ENCODE measurements at places on chromosomes 16 and 17.

DNA sequence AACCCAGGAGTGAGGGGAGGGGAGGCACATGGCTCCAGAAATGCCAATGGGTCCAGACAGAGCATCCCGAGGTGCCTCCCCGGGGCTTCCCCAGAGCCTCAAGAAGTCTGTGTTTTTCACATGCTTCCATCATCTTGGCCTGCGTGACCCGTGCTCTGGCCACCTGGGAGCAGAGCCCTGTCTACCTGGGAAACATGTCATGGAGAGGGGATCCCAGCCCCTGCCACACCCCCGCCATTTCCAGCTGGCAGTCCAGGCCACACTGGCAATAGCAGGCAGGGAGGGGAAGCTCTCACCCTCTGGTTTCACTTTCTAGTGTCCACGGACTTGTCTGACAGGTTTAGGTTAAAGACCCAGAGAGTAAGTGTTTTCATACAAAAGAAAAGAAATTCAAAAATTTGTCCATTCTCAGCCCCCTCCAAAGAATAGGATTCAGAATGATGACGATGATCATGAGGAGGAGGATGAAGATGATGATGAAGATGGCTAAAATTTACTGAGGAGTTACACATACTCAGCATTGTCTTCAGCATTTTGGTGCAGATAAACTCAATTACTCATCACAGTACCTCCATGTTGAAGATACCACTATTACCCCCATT, 9.0 kb downstream of the SMIM5 start:
- no peak for DNase-seq

DNA sequence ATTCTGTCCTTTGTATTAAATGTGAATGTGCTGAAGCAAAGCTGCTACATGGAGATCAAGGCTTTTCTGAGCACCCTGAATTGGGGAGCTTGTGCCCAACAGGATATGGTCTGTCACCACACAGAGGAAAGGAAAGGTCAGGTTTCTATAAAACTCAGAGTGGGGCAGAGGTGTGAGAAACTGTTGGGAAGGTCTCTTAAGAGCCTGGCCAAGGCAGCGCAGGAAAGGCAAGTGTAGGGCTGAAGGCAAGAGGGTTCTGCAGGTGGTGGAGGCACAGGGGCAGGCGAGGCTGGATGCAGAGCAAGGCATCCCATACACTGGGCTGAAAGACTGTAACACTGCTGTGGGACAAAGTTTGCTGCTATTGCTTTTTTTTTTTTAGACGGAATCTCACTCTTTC, 8.1 kb downstream of the COX6A2 start:
- DNase-seq = no peak

DNA sequence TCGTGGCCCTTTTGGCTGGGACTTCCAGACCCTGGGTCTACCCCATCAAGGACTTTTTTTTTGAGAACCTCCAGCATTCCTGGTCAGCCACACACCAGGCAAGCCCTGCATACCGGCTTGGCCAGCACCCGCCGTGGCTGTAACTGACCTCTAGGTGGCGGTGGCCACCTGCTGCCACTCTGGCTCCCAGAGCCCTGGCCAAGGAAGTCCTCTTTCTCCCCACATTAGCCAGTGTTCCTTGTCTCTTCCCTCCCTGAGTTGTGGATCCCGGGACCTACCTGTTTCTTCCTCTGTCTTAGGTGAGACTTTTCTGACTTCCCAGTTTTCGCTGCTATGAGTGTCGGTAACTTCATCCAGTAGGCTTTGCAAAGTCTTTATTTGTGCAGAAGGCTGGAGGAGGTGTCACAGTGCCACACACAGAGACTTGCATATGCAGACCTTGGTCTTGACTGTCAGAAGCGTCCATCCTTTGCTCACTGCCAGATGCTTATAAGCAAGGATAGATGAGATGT, 348.3 kb downstream of the CPPED1 start:
- DNase-seq = peak; percentile 76

DNA sequence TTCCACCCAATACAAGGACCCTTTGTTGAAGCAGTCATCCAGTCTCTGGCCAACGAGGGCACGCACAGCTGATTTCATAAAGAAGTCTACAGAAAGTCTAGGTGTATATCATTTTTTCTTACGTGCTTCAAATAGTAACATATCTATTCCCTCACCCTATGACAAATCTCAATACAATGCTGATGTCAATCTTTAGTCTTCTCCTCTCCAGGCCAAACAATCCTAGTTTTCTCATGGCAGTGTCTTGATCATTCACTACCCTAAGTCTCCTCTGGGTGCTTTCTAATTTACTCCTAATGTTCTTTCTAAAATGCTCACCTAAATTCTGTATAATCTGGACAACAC, 92.6 kb downstream of the CACNG1 start:
- no peak for DNase-seq

- no peak for DNase-seq
These were observed 16.4 kb downstream of the CDK5RAP3 start for GRCh38 chr17:47987240-47987835.

DNA sequence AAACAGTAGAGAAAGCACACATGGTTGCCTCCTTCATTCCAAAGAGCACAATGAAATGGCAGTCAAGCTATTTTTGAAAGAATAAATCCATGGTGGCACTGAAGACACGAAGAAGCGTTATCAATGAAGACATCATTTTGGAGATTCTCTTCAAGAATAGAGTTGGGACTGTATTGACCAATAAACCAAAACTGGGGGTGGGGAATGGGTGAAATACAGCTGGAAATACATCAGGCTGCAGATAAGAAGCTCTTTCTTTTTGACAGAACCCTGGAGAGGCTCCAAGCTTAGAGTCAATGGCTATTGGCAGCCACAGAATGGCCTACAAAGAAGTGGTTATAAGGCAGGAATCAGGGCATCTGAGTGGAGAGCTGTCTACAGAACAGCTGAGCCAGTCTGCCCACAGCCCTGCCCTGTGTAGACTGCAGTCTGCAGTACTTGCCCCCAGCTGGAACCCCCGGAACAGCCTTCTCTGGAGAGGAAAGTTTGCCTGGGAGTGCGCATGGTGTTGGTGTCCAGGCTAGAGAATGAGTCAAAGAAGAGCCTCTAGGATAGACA, 100.4 kb downstream of the STX8 start:
- peak; percentile 11 for DNase-seq

DNA sequence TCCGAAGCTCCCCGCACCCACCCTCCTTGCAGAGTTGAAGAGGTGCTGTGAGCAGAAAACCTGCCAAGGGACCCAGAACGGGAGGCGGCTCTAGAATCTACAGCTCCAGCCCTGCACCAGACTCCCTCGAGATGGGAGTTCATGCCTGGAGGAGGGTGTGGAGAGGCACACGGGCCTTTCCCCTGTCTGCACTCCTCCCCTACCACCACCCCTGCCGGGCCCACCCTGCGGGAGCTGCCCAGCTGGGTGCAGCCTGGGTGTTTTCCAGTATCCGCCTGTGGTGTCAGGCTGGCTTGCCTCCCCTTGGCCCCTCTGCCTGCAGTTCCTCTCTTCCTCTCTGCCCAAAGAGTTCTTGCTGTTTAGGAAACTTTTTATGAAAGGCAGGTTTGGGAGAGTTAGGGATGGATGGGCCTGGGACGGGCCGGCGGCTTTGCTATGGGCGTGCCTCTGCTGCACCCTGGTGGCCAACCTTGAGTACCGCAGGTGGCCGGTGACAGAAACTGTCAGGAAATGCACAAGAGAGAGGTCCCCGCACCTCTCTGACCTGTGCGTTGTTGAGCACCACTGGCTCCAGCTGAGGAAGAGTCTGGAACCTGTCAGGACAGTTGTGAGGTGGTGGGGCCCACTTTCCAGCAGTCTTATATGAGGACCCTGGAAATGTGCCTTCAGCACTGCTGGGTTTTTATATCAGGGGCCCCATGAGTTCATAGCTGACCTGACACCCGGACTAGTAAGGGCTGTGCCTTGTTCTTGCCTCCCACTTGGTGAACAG, 354.1 kb downstream of the SEC14L1 start:
- peak; percentile 82 for DNase-seq

GRCh38 chr17:1820528-1821252, 9.0 kb downstream of the SMYD4 start:
- DNase-seq = no peak

- no peak for DNase-seq
These were observed 120.9 kb downstream of the PRKCA start for GRCh38 chr17:66423056-66423955.

Measured in right lobe of liver (tissue), 6 donors.